ENCODE measurements at places on chromosomes 1 and 21. TPM values are rescaled to one million over a fixed set of nuclear protein-coding genes. Genes with fewer than 3 reads are reported as not detected.

Gene FCRL6
- not detected for total RNA-seq

Gene CELA2B
- not detected for total RNA-seq

DNA sequence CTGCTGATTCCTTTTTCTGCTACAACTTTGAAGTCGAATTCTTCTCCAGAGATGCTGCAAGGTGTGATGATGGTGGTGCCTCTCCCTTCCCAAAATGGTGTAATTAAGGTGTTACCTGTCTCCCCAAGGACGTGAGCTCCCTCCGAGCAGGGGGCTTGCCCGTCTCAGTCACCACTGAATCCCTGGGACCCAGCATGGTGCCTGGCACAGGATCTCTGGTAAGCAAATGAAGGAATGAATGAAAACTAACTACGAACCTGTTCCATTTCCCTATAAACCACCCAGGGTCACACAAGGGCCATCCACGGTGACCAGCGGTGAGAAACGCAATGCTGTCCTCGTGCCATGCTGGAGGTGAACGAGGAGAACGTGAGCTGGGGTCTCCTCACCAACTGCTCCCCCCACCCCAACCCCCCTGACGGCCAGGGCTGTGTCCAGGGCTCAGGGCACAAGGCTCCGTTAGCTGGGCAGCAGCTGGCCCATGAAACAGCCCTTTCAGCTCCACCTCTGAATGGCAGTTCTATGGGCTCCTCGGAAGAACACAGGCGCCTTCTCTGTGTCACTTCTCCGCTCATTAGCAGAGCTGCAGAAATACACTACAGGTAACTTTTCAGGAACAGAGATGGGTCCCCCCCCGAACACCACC is 2.2 kb upstream of the MATN1 start:
- no peak for DNase-seq

DNA sequence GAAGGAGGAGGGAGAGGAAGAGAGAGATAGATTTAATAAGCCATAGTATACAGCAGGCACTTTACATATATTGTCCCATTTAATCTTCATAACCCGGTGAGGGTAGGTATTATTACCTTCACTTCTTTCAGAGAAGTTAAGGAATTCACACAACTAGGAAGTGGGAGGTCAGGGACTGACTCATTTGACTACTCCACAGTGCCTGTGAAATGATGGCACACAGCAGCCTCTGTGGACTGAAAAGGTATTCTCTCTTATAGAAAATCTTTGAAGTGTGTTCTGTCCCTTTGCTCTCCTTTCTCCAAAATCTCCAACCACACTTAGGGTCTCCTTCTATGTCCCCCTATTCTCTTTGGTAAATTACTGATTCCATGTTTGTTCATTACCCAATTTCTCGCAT is 23.9 kb downstream of the PALMD start:
- DNase-seq, result no peak

- no peak for DNase-seq
Observed at GRCh38 chr1:171730052-171730451, 11.8 kb downstream of the VAMP4 start.

All from fibroblast of villous mesenchyme (primary cell).